ENCODE measurements at places on chromosomes 2 and 18.

- DNase-seq = no peak
Observed at GRCh38 chr18:48342581-48342980, 66.6 kb downstream of the ZBTB7C start.

DNA sequence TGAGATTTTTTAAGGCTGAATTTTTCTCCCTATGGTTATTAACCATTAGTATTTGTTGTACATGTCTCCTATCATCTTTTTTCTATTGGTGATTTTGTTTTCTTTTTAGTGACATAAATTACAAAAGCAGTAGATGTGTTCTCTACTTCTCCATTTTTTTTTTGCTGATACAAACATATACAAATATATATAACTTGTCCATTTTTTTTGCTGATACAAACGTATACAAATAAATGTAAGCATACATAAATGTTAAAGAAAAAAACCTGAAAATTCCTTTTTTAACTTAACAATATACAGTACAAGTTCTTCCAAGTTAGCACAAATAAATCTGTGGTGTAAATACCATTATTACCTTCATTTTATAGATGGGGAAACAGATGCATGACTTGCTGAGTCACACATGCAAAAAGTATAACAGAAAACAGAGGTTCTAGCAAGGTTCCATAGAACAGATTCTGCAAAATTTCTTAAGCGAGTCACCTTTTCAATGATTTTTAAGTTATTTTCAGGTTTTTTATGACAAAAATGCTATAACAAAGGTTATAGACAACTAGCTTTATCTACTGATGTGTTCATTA, 2.1 kb downstream of the MSGN1 start:
- no peak for DNase-seq

GRCh38 chr2:138210487-138210886, 246.2 kb downstream of the HNMT start:
- DNase-seq = no peak

- no peak for DNase-seq
Observed at GRCh38 chr2:64998658-64999061, 9.5 kb downstream of the SLC1A4 start.

DNA sequence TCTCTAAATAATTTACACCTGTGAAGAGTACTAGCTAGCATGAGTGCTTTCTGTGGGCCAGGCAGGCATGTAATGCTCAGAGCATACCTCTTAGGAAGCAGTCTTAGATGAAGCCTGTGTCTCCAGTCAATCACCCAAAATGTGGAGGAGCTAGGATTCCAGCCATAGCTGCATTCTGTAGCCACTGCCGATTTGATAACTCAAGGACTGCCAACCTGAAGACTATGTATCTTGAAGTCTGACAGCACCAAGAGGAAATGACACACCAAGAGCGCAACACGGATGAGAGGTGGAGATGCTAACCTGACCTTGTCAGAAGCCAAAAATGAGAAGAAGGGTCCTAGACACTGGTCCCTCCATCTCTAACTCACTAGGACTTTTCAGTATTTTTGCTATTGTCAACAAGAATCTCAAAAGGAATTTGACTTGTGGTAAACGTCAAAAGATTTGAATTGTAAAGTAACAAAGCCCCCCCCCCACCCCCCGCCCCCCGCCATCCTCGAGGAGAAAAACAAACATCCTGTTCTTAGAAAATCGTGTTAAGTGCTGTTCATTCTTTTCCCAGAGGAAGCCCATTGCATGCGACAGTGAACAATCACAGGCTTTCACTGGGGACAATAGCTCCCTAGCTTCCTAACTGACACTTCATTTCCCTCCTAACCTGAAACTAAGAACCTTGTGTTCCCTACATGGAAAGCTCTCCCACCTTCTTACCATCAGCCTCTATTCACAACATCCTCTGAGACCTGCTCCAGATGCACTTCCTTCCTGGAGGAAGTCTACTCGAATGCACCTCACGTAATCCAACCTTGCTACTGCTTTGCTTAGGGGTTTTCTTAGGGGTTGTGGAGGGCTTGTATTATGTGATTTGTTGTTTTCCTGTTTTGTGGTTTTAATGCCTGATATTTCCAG, 14.7 kb downstream of the CDC42EP3 start:
- DNase-seq = no peak

GRCh38 chr2:176096243-176096985, 3.2 kb upstream of the HOXD12 start:
- no peak for DNase-seq

- no peak for DNase-seq
Observed at GRCh38 chr2:182816866-182817265, 49.6 kb downstream of the FRZB start.

DNA sequence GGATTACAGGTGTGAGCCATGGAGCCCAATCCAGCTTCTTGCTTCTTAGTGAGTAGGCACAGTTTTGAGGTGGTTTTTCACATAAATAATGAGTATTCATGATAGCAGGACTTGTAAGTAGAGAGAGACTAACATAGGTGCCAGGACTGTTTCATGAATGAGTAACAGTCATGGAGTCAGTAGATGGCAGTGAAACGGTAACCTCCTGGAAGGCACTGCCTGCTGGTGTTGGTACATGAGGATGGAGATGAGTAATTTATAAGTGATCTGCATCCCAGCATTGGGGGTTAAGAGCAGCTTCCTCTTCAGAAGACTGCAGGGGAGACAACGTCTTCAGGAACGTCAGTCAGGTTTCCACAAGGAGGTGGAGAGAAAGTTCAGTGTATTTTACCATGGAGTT, 143.8 kb downstream of the HAUS1 start:
- no peak for DNase-seq

DNA sequence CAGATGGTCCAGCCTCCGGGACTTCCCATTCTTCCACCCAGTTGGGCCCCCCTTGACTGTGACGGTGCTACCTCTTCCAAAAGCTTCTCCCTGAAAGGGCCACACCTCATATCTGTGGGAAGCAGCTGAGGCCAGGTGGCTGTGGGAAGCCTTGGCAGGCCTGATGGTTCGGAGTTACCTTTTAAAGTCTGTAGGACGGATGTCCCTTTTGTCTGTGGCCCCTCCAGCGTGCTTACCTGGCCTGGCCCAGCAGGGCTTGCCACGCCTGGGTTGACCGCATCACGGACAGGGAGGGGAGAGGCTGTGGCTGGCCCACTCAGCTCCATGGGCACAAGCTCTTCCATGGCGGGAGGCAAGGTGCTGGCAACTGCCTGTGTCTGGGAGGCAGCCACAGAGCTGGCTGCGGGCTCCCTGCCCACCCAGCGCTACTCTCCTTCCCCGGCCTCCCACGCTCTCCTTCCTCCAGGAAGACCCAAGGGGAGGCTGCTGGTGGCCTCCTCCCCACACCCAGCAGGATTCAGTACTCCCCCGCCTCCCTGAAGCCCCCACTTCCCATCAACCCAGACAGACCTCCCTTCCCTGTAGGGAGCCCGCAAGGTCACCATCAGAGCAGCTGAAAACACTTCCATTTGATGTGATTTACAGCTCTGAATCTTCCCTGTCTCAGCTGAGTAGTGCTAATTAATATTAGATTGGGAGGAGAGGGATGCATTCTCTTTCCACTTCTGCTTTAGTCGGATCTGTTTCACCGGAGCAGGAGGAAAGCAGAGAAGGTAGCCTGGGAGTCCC, 52.8 kb downstream of the EDAR start:
- DNase-seq = no peak

DNA sequence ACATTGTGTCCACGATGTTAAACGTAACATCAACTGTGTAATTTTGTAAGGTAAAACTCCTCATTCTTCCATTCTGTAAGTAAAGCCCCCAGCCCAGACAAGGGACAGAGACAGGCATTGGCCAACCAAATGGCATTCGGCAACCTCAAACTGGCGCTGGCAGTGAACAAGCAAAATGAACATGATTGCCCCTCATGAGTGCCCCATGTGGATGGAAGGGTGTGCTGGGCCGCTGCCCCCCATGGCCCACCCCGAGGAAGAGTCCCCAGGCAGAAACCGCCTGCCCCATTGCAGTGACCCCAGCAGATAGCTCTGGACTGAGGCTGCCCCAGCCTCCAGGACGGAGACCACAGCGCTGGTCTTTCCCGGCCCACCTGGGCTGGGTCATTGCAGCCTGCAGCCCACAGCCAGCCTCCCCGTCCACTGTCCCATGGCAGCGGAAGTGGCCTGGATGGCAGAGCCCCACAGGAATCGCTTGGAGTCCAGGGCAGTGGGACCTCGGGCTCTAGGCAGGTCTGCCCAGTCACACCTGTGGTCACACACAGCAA, 220.2 kb downstream of the HDAC4 start:
- DNase-seq = no peak

- no peak for DNase-seq
Observed at GRCh38 chr2:101479810-101480209, 4.9 kb upstream of the RFX8 start.

- no peak for DNase-seq
Observed at GRCh38 chr2:43212931-43213330, 13.5 kb downstream of the ZFP36L2 start.

GRCh38 chr2:177603181-177603580, 210.6 kb downstream of the AGPS start:
- no peak for DNase-seq

- DNase-seq = no peak
Observed at GRCh38 chr18:58937887-58938267, 73.2 kb downstream of the ZNF532 start.

DNA sequence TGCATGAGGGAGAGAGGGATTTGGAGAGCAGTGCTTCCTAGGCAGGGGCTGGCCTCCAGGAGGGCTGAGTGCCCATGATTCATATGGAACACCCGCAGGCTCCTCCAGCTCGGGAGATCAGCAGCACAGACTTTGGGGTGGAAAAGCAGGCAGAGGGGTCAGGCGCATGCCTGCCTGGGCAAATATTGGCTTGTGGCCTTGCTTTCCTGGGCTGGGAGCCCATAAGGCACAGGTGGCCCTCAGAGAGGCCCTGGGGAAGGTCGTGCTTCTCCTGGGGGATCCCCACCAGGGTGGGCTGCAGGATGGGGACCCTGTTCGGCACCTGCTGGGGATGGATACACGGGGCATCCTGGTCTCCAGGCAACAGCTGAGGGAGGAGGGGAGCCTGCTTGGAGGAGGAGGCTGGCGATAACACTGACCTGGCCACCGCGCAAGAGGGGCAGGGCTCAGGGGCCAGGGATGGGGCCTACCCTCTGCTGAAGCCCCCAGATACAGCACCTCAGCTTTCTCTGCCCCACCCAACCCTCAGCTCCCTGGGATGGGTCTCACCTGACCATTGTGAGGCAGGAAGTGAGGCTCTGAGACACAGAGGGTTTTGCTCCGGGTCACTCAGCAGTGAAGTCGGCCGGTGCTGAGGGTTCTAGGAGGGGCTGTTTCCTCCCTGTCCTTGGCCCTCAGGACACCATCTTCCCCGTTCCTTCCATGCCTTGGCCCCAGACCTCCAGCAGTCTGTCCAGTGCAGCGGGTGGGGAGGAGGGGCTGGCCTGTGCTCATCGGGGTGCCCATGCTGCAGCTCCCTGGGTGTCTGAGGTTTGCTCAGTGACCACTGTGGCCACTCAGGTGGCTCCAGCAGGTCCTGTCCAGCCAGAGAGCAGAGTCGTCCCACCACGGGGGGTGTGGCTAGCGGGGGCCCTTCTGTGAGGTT, 12.0 kb downstream of the AQP12A start:
- no peak for DNase-seq

DNA sequence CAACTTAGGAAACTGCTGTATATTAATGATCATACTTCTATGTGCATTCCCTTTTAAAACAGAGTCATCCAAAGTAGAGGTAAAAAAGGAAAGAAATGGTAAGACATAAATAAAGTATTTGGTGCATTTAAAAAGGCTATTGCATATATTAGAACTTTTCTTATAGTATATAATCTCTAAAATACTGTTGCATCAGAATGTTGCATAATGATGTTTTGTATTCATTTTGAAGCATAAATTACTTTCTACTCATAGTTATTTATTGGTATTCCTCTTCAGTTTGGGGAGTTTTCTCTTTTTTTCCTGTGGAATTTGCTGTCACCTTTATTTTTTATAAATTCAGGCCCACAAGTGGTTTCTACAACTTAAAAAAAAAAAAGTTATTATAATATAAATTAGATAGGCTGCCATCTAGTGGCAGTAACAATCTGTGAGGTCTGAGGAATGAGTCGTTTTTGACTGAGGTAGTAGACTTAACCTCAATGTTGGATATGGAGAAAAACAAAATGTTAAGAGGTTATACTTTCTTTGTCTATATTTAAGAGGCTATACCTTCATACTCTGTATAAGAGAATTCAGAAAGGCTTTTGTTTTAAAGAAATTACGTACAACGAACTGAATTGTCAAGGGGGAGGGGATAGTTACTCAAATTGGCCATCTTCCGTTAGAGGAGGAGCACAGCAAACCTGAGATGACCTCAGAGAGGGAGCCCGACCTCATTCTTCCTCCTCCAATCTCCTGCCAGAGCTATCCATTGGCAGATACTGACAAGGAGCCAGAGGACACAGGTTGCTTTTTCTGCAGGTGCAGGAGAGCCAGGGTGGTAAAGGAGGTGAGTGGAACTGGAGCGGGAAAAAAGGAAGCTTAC, 23.8 kb downstream of the ANKAR start:
- DNase-seq = no peak

DNA sequence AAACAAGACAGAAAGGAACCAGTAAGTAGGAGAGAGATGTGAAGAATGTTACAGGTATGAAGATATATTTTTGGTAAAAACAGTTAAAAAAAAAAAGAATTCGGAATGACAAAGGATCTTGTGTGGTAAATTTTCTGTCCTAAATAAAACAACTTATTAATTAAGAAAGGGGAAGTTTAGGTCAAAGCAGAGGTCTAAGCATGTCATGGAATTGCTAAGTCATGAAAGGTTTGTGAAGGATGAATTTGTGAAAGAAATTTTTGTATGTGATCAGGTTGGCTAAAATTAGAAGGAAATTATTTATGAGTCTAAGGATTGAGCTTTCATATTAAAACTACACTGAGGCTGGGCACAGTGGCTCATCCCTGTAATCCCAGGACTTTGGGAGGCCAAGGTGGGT, 11.1 kb upstream of the ALPG start:
- DNase-seq = no peak

- no peak for DNase-seq
Observed at GRCh38 chr2:62326735-62327134, 130.8 kb downstream of the B3GNT2 start.

DNA sequence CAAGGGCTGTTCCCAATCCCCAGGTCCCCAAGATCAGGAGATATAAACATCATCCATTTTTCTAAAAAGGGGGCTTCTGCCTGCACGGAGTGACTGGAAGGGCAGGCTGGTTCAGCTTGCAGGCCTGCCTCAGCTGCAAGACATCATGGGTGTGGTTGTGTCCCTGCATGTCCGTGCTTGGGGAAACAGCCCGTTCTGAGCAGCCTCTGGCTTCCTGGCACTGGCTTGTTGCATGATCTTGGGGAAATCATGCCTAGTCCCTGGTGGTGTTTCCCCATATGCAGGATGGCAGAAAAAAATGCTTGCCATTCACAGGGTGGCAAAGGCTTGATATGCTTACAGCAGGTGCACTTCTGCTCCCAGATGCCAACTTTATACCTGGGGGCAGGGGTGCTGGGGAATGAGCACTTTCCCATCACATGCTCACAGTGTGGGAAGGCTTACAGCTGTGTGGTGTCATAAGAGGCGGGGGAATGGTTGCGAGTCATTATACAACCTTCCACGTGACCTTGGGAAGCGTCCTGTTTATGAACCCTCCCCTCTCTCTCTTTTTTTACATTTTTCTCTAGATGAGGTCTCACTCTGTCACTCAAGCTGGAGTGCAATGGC, 7.2 kb downstream of the PCARE start:
- no peak for DNase-seq
